ENCODE measurements at places on chromosomes 1 and 21.

DNA sequence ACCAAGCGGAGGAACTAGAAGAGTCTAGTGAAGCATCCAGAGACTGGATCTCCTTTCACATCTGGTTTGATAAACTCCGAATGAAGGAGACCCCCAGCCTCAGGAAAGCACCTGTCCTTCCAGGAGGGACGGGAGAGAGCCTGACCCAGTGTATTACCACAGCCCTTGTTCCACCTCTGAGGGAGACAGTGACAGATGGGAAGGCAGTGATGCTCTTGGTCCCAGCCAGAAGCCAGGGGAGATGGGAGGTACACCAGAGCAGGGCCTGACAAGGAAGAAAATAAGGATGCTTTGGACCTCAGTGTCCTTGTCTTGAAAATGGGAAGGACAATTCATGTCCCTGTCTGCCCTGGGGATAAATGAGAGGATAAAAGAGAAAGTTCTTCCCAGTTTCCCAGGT is 3.5 kb downstream of the KLHDC7A start:
- no peak for DNase-seq

DNA sequence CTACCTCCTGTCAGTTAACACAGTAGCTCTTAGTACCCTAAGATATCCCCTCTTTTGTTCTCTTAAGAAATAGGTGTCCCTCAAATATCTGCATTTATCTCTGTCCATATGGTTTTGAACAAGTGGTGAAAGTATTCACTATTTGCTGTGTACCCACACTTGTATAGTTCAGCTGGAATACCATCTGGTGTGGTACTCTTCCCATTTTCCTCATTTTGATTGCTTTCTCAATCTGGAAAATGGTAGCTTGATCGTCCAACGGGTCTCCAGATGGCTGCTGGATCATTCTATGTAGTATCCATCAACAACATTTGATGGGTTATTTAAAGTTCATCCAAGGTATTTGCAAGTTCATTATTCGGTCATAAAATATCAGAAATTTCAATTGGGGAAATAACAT is 100.3 kb upstream of the DPYD start:
- no peak for DNase-seq

GRCh38 chr1:65221638-65222339 is 73.8 kb downstream of the AK4 start:
- no peak for DNase-seq

GRCh38 chr1:1032424-1032823 is 12.5 kb downstream of the AGRN start:
- no peak for DNase-seq

GRCh38 chr1:196954778-196955177 is 11.2 kb downstream of the CFHR2 start:
- DNase-seq: no peak
